Immature natural killer cell (primary cell): ENCODE measurements at places on chromosomes 11 and 22. TPM values are rescaled to one million over a fixed set of nuclear protein-coding genes. Genes with fewer than 3 reads are reported as not detected.
A peak's percentile ranks its signal among the peaks of the same experiment; 100 is the strongest.

DNA sequence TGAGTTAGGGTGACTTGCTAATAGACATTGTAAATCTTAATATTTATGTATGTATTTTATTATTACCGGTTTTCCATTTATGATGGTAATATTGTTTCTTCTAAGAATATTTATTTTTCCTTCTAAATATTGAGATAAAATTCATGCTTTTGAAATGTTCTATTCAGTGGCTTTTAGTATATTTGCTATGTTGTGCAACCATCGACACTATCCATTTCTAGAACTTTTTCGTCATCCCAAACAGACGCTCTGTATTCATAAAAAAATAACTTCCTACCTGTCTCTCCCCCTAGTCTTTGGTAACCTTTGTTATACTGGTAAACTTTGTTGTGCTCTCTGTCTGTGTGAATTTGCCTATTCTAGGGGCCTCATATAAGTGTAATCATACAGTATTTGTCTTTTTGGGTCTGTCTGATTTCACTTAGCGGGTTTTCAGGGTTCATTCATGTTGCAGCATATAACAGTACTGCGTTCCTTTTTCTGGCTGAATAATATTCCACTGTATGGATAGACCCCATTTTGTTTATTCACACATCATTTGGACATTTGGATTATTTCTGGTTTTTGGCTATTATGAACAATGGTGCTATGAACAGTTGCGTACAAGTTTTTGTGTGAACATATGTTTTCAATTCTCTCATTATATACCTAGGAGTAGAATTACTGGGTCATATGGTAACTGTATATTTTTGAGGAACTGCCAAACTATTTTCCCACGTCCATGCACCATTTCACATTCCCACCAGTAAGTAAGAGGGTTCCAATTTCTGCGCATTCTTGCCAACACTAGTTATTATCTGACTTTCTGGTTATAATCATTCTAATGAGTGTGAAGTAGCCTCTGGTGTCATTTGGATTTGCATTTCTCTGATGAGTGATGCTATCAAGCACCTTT lies 15.9 kb downstream of the NEAT1 start:
- H3K4me3 ChIP-seq = no peak overlapping the region
- H3K27me3 ChIP-seq = no peaks in the 10 kb centered on the region
- peak overlapping the region; percentile 43 for H3K27ac ChIP-seq
- no peak for DNase-seq
- peaks cover 82% of the 10 kb centered on the region for H3K4me1 ChIP-seq

DNA sequence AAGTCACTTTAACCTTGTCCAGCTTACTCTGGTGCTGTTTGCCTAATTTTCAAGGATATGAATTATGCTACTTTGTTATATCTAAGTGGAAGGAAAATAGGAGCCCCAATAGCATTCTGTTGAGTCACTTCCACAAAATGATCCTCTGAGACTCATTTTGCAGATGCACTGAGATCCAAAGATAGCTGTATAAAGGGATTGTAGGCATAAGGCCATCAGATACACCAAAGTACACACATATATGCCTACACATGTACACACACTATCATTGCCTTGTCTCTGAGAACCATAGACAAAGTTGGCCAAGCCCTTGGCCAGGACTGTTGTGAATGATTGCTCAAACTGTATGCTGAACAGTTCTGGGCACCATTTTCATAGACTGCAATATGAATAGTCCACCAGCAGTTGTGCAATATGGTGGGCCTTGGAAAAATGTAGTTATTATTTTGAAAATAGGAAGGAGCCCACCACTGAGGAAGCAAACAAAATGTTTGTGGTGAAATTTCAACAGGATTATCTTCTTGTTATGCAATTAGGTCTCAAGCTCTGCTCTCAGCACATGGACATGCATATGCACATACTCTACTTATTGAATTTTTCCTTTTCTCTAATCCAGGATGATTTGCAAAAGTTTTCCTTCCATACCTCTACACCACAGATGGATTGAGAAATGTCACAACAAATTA lies 186.0 kb upstream of the CTSC start:
- no peak for DNase-seq
- H3K27ac ChIP-seq = no peak overlapping the region
- no peaks in the 10 kb centered on the region for H3K27me3 ChIP-seq
- no peak overlapping the region for H3K4me3 ChIP-seq

GRCh38 chr22:37303821-37304274 lies 21.5 kb downstream of the CYTH4 start:
- H3K4me3 ChIP-seq = peak overlapping the region; percentile 22
- peak overlapping the region; percentile 87 for H3K27ac ChIP-seq
- peaks cover 24% of the 10 kb centered on the region for H3K36me3 ChIP-seq

DNA sequence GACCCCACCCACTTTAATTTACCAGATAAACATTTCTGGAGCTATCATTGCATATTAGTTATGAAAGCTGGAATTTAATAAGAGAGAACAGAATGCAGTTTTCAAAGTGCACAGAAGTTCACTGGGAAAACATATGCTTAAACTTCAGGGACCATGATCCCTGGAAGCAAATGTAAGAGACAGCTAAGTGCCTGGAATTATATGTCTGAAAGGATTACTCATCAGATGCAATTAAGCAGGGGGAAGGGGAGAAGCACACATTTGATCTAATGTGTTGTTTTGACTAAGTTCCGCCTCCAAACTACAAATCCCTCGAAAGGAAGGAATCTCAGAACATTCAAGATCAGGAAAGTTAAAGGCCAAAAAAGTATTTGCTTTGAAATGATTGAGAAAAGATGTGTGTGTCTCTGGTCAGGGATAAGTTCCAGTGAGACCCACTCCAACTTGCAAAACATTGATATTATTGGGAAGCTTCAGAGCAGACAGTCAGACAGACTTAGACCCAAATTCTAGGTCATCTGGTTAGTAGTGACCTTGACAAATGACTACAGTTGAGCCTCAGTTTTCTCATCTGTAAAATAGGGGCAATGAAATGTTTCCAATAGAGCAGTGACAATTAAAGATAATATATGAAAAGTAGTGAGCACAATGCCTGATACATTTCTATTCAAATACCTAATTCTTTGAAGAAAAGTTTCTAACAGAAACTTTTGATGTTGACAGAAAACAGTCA lies 147.6 kb downstream of the ME3 start:
- no peak overlapping the region for H3K27ac ChIP-seq
- no peak overlapping the region for H3K4me3 ChIP-seq
- H3K36me3 ChIP-seq = peaks cover 14% of the 10 kb centered on the region

GRCh38 chr11:30758012-30758411 lies 171.9 kb upstream of the MPPED2 start:
- H3K27ac ChIP-seq = no peak overlapping the region
- H3K4me1 ChIP-seq = no peaks in the 10 kb centered on the region
- DNase-seq = no peak
- H3K4me3 ChIP-seq = no peak overlapping the region
- H3K36me3 ChIP-seq = no peaks in the 10 kb centered on the region

DNA sequence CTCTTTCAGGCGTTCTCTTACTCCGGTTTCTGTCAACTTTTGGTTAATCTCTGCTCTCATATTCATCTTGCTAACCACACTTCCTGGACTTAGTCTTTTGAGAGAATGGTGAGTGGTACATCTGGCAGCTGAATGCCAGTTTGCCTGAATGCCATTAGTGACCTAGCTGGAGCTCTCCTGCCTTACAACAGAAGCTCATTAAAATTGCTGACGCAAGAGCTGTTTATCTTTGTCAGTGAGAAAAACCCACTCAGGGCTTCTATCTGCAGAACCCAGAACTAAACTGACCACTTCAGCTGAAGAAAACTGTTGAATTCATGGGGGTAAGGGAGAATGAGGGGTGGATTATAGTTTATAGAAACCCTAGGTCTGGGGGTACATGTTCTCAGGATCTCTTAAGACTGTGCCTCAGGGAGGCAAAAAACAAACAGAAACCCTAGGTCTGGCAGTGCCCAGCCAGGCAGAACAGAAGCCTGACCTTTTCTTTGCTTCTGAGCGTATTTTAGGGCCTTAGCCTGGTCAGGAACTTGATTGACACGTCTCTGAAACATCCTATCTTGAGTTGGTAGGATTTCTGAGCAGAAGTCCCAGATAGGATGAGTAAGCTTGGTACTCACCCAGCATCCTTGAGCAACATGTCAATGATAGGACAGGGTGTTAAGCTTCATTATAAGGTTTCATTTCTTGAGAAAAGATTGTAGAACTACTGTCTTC lies 52.8 kb upstream of the YWHAH start:
- H3K4me1 ChIP-seq = peaks cover 4% of the 10 kb centered on the region
- H3K27ac ChIP-seq = no peak overlapping the region
- no peak overlapping the region for H3K4me3 ChIP-seq
- no peaks in the 10 kb centered on the region for H3K27me3 ChIP-seq
- H3K36me3 ChIP-seq = peaks cover 35% of the 10 kb centered on the region

- H3K4me3 ChIP-seq = no peak overlapping the region
- H3K36me3 ChIP-seq = no peaks in the 10 kb centered on the region
- DNase-seq = no peak
- no peaks in the 10 kb centered on the region for H3K27me3 ChIP-seq
- no peak overlapping the region for H3K27ac ChIP-seq
Measured at GRCh38 chr11:66473608-66474515, 6.4 kb upstream of the DPP3 start.

- no peaks in the 10 kb centered on the region for H3K4me1 ChIP-seq
- H3K27ac ChIP-seq = no peak overlapping the region
- no peak overlapping the region for H3K4me3 ChIP-seq
Measured at GRCh38 chr22:23012081-23012622, 58.2 kb upstream of the GNAZ start.

DNA sequence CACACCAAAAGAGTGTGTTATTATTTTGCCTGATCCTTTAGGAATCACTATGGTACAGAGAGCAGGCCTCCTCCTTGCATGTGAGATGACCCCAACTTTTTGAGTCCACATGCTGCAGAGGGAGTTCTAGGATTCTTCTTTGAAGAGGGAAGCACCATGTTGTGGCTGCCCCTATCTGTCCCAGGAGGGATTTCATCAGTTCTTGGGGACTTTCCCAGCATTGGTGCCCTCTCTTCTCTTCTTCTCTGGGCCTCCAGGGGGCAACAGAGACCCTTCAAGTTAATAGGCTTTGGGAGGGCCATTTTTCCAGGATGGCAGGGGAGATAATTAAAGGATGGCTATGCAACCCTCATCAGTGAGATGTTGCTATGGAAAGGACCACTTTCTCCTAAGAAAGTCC lies 3.6 kb downstream of the MMP1 start:
- no peak overlapping the region for H3K27ac ChIP-seq
- DNase-seq = no peak
- H3K4me1 ChIP-seq = no peaks in the 10 kb centered on the region
- peaks cover 3% of the 10 kb centered on the region for H3K27me3 ChIP-seq
- H3K36me3 ChIP-seq = no peaks in the 10 kb centered on the region
- no peak overlapping the region for H3K4me3 ChIP-seq

GRCh38 chr22:42613872-42614301 lies 796 bp downstream of the POLDIP3 start:
- no peaks in the 10 kb centered on the region for H3K36me3 ChIP-seq
- H3K27me3 ChIP-seq = peaks cover 24% of the 10 kb centered on the region
- H3K27ac ChIP-seq = peak overlapping the region; percentile 96

DNA sequence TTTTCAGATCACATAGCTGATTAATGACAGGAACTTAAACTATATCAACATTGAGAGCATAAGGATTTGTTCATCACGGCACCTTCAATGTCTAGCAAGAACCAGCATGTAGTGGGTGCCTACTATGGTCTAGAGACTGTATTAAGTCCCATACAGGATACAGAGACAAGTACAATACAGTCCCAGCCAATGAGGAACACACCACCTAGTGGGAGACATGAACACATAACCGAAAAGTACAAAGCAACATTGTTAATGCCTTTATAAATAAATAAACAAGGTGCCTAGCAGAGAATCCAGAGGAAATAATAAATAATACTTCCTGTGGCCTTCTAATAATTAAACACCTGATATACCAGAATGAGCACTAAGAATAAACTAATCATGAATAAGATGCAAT lies 87.7 kb upstream of the OPCML start:
- H3K4me1 ChIP-seq = no peaks in the 10 kb centered on the region
- H3K4me3 ChIP-seq = no peak overlapping the region
- no peak for DNase-seq
- no peaks in the 10 kb centered on the region for H3K36me3 ChIP-seq
- H3K27me3 ChIP-seq = no peaks in the 10 kb centered on the region

The TMPRSS13 gene
- 0.20 TPM for polyA plus RNA-seq

The SWAP70 gene
- 2.4 TPM for polyA plus RNA-seq
